T follicular helper cell (primary cell): ENCODE measurements at places on chromosomes 16 and 17.

DNA sequence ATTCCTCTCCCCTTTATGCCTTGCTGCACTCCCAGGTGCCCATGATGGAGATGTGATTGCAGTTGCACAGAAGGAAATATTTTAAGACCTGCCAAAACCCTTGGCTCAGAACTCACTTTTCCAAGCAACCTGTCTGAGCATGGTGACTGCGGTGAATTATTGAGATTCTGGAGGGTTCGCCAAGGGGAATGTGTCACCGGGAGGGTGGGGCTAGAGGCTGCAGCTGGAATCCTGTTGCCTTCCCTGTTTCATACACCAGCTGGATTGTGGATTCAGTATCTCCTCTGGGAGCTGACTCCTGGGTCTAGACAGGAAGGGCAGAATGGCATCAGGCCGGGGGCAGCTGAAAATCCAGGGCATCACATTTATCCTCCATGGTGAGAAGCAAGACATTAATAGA lies 527.2 kb downstream of the TMEM114 start:
- no peak for DNase-seq

DNA sequence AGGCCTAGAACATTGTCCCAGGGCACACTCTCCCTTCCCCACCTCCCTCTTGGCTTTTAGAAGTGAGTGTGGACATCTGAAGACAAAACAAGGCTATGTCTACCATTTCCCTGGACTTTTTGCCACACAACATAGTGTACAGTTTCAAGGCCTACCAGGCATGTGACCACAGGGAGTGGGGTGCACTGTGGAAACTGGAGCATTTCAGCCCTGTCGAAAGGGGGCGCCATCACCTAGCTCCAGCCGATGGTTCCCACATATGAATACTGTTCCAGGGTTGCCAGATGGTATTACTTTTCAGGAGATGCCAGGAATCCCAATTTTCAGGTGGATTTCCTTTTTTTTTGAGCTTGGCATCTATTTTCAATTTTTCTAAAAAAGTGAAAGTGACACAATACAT lies 140.7 kb downstream of the KATNIP start:
- DNase-seq = no peak

DNA sequence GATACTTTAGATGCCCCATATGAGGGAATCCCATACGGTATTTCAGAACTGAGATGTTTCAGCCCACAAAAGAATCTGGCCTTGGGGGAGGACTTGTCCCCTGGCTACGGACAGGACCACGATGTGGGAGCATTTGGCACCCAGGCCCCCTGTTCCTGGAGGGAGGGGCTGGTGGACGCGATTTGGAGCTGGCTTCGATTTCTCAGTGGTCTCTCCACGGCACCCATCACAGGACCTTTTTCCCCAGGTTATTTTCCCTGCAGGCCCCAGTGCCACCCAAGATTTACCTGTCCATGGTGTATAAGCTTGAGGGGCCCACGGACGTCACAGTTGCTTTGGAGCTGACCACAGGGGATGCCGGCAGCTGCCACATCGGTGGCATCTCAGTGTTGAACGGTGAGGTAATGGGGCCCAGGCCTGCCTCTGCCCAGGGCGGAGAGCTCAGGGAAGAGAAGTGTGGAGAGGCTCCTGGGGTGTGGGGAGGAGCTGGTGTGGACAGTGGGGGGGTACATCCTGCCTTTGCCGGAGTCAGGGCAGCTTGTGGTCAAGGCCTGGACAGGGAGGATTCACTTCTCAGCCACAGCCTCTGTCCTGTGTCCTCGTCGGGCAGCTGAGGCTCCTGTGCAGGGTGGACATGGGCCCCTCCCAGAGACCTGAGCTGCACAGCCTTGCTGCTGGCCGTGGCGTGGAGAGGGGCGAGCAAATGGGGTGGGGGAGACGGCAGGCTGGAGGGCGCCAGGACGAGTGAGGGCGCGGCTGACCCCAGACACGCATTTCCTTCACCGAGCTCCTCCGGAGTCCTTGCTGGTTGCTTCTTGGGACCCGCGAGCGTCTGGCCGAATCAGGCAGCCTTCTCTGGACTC lies 9.9 kb downstream of the ENGASE start:
- no peak for DNase-seq

DNA sequence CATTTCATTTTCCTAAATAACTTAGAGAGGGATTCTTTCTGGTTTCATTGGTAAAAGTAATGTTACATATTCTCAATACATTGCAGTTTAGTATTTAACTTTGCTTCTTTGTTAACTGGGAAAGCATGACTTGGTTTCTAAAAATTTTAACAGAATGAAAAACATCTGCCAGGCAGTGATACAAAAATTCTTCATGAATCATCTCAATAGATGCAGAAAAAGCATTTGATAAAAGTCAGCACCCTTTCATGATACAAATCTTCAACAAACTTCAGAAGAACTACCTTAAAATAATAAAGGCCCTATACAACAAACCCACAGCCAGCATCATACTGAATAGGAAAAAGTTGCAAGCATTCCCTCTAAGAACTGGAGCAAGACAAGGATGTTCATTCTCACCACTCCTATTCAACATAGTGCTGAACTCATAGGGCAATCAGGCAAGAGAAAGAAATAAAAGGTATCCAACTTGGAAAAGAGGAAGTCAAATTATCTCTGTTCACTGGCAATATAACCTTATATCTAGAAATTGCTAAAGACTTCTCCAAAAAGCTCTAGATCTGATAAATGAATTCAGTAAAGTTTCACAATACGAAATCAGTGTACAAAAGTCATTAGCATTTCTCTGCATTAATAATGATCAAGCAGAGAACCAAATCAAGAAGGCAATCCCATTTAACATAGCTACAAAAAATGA lies 50.4 kb downstream of the SLFN5 start:
- DNase-seq = no peak

- no peak for DNase-seq
These were observed 185.9 kb downstream of the SEC14L1 start for GRCh38 chr17:77326636-77327035.

DNA sequence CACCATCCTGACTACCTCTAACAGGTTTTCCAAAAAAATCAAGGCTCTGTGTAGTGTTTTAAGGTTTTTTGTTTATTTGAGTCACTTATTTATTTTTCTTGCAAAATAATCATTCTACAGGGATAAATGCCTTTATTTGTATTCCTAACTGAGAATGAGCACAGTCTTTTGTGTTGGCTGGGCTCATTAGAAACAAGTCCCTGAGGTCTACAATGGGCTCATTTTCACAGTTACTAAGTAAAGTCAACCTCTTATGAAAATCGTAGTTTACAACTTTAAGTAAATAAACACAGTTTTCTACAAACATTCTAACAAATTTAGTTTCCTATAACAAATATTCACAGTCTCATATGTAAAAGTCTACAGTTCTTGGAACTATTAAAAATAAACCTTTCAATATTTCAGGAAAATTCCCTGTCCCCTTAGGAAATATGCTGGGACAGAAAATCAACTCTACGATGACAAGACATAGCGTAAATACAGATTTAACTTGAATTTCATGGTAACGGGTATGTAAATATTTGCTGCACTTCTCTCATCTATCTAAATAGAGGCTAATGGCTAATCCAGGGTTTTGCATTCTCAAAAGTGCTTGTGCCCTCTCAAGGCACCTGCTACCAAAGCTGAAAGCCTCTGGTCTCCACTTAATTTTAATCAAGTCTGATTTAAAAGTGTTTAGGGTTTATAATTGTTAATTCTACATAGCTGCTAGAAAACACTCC lies 31.5 kb upstream of the CDH5 start:
- no peak for DNase-seq

GRCh38 chr17:82858376-82859126 lies 18.7 kb upstream of the ZNF750 start:
- DNase-seq = no peak

- DNase-seq = no peak
These were observed 94.0 kb upstream of the SALL1 start for GRCh38 chr16:51244887-51245657.

DNA sequence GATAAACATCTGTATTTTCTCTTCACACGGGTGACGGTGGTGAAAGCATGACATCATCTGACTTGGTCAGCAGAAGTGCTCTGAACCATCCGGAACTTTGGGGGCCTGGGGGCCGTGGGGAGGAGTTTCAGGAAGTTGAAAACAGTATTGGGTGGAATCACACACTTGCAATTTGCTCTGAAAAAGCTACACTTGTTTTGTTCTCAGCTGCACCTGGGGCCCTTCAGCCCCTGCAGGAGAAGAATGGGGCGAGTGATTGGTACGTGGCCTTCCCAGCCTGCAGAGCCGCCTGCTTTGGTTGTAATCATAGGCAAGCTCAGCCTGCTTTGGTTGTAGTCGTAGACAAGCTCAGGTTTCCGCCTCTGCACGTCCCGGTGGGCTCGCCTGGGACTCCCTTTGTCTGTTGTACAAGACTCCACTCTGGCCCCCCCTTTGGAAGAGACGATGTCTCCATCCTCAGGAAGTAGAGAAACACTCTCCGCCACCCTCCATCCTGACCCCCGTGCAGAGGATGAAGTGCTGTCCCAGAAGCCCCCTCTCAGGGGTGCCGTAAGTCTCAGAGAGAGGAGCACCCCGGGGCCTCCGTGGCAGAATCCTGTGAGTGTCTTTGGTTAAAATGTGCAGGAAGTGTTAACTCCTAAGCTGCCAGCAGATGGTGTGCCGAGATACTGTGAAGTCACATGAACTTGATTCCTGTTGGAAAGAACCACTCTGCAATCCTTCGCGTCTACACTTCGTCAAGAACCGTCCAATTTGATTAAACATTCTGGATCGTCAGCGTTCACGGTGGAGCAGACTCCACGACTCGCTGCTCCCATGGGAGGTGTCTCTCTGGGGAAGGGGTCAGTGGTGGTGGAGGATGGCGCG lies 5.4 kb downstream of the BANP start:
- DNase-seq = peak; percentile 73

DNA sequence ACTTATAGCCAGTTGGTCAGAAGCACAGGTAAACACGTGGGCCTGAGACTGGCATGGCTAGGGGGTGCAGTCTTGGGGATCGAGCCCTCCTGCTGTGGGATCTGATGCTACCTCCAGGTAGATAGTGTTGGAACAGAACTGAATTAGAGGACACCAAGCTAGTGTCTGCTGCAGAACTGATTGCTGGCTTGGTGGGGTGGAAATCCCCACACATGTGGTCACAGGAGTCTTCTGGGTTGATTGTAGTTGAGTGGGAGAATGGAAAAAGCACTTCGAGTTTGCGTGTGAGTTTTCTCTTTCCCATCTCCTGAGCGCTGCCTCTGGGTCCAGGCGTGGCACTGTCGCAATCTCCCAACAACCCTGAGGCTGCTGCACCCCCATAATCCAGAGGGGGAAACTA lies 8.0 kb upstream of the SPATA32 start:
- DNase-seq = no peak

DNA sequence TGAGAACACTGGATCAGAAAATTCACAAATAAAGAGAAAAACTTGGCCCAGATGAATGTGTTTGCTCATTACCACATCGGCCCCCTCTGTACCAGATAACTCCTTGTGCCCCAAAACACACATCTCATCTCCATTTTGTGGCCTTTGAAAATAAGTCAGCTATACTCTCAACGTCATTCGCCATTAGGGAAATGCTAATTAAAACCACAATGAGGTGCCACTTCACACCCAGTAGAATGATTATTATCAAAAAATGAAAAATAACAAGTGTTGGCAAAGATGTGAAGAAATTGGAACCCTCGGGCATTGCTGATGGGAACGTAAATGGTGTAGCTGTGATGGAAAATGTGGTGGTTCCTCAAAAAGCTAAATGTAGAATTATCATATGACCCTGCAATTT lies 34.6 kb upstream of the AKTIP start:
- no peak for DNase-seq

GRCh38 chr17:48336986-48337385 lies 93.0 kb downstream of the SKAP1 start:
- no peak for DNase-seq

- peak; percentile 67 for DNase-seq
These were observed at the start of gene ASPHD1 for GRCh38 chr16:29900102-29900887. Gene ASPHD1 (plus strand): TSS chr16:29900488. CDS start chr16:29900972, 484 bp downstream.

- DNase-seq = no peak
These were observed 3.8 kb downstream of the ARHGDIA start for GRCh38 chr17:81867170-81867990.

- no peak for DNase-seq
These were observed 81.1 kb downstream of the MAF start for GRCh38 chr16:79519448-79519847.

- no peak for DNase-seq
These were observed 85.8 kb downstream of the MRM3 start for GRCh38 chr17:867896-868489.

- no peak for DNase-seq
These were observed 42.0 kb upstream of the KCNJ2 start for GRCh38 chr17:70127221-70127873.

- DNase-seq = no peak
These were observed 75.5 kb downstream of the MYH10 start for GRCh38 chr17:8555062-8555461.

DNA sequence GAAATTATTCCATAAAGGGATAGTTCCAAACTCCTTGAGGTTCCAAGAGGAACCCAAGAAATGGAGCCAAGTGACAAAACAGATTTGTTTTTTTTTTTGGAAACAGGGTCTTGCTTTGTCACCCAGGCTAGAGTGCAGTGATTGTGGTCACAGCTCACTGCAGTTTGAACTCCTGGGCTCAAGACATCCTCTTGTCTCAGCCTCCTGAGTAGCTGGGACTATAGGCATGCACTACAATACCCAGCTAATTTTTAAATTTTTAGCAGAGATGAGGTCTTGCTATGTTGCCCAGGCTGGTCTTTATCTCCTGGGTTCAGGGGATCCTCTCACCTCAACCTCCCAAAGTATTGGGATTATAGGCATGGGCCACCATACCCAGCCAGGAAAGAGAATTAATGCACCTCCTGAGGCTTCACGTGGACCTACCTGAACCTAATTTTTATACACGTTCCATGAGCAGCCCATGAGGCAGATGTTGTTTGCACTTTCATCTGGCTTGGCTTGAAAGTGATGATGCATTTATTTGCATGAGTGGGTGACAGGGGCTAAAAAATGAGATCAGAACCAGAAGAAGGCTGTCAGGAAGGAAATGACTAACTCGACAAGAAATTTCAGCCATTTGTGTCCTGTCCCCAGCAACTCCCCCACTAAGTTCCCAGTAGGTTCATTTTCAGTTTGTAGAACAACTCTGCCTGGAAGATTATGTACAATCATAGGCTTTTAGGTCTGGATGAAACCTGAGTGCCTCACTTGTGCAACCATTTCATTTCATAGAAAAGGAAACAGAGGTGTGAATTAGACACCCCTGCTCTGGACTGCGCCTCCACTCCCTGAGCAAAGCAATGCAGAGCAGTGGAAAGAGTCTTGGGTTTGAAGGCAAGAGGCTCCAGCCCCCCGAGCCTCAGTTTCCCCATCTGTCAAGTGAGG lies 10.3 kb upstream of the IRF8 start:
- no peak for DNase-seq

- no peak for DNase-seq
These were observed 46.1 kb downstream of the CYTH1 start for GRCh38 chr17:78735832-78736525.

DNA sequence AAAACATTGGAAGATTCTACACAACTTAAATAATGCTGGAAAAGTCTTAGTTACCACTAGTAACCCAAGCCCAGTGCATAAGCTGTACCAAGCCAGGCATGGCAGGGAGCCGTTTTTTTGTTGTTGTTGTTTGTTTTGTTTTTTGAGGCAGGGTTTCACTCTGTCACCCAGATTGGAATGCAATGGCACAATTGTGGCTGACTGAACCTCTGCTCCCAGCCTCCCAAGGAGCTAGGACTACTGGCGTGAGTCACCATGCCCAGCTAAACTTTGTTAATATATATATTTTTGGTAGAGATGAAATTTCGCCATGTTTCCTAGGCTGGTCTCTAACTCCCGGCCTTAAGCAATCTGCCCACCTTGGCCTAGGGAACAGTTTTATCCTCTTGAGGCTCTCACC lies 564 bp upstream of the TMIGD1 start:
- DNase-seq = no peak

GRCh38 chr16:89453501-89454321 lies 36.6 kb downstream of the ANKRD11 start:
- no peak for DNase-seq
